ENCODE measurements at places on chromosomes 6 and 20. TPM values are rescaled to one million over a fixed set of nuclear protein-coding genes. Genes with fewer than 3 reads are reported as not detected.

DNA sequence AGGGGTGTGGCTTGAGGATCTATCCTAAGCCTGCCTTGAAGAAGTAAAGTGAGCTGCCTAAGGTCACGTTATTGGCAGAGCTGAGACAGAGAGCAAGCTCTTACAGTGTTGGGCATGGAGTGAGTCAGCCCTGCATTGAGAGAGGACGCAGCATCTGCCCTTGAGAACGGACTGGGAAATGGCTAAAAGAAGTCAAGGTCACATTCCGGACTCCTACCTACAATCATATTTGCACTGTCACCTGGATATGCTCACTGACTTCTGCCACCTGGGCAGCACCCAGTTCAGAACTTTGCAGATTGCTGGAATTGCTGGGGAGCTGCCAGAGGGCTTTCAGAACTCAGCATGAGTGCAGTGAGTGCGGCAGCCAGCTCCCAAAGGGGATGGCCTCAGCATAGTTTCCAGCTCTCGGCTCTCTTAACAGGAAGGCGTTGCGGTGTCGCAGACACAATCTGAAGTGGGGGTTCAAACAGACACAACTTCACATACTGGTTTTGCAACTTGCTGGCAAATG is 199.3 kb upstream of the SGK1 start:
- peak; percentile 84 for DNase-seq

- no peak for DNase-seq
Observed at GRCh38 chr20:25489221-25489871, 81.9 kb downstream of the GINS1 start.

- DNase-seq: no peak
Observed at GRCh38 chr6:85632164-85632942, 10.3 kb downstream of the SYNCRIP start.

DNA sequence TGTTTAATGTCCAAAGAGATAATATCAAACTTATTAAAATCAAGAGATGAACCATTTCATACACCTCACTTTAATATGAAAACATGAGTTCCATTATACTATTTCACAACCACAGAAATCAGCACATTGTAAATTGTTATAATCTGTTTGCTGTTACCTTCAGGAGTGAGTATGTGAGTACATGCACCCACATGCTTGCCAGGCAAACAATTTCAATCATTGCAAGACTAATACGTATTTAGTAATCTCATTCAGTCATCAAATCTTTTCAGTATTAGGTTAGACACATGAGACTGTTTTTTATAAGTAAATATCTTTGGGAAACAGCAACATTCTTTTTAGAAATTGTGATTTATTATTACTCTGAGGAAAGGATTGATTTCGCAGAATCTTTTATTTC is 9.3 kb upstream of the EPM2A start:
- no peak for DNase-seq

GRCh38 chr6:53830366-53830765 is 35.6 kb downstream of the LRRC1 start:
- DNase-seq: no peak

Gene CEP85L
- 8.5 TPM for total RNA-seq

GRCh38 chr6:90872981-90873380 is 286.1 kb upstream of the MAP3K7 start:
- no peak for DNase-seq

Gene OXT
- 0.92 TPM for total RNA-seq

- DNase-seq: no peak
Observed at GRCh38 chr6:34177181-34177591, 31.3 kb upstream of the GRM4 start.

- peak; percentile 74 for DNase-seq
Observed at GRCh38 chr20:50577175-50578018, 67.2 kb downstream of the PTPN1 start.

Gene TMEM244
- not detected for total RNA-seq

Gene CRISP3
- total RNA-seq: not detected

Gene ZNF165
- 0.44 TPM for total RNA-seq

Gene C20orf144
- total RNA-seq: 0.29 TPM

- no peak for DNase-seq
Observed at GRCh38 chr6:49939993-49940498, 23.9 kb downstream of the DEFB114 start.

Gene DNAH8
- not detected for total RNA-seq

DNA sequence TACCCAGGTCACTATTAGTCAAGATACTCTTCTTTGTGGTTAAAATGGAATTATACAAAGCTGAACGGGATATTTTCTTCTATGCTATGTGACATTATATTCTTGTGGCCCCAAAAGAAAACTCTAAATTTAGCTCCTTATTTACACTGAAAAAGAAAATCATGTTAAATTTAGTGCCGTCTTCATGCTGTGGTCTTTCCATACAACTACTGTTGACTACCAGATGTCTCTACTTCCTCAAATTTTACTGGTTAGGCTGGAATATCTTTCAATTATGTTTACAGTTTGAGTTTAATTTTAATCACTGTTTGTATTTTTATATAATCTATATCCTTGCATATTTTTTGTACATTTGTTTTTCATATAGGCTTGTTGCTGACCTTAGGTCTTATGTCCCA is 95.6 kb upstream of the FOXO3 start:
- DNase-seq: no peak

Gene ECT2L
- total RNA-seq: 0.62 TPM

Gene TBC1D7
- 21.6 TPM for total RNA-seq

GRCh38 chr6:43202451-43202850 is 20.5 kb downstream of the CUL9 start:
- no peak for DNase-seq

GRCh38 chr20:57831326-57831992 is 121.6 kb upstream of the PMEPA1 start:
- DNase-seq: no peak

Gene TDRD6
- total RNA-seq: 0.71 TPM

GRCh38 chr6:52588087-52588709 is 11.3 kb upstream of the TRAM2 start:
- DNase-seq: no peak
